ENCODE measurements at places on chromosomes 3 and 15.

GRCh38 chr15:79520654-79521053, 88.5 kb downstream of the MINAR1 start:
- no peak for DNase-seq

DNA sequence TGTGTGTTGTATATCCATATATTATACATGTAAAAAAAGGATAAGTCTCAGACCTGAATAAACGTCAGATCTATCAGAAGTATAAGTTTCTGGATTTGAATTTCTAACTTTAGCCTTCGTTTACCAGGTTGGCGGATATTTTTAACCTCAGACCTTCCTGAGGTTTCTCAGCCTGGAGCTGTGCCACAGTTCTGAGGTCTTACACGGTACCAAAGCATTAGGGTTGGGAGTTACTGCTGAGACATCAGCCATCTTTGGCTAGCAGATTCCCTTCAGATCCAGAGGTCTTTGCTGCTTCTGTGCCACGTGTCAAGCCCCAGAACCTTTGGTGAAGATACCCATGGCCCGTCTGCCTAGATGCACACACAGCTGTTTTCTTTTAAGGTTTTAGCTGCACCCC, 84.7 kb downstream of the PPP2R3A start:
- DNase-seq = no peak

DNA sequence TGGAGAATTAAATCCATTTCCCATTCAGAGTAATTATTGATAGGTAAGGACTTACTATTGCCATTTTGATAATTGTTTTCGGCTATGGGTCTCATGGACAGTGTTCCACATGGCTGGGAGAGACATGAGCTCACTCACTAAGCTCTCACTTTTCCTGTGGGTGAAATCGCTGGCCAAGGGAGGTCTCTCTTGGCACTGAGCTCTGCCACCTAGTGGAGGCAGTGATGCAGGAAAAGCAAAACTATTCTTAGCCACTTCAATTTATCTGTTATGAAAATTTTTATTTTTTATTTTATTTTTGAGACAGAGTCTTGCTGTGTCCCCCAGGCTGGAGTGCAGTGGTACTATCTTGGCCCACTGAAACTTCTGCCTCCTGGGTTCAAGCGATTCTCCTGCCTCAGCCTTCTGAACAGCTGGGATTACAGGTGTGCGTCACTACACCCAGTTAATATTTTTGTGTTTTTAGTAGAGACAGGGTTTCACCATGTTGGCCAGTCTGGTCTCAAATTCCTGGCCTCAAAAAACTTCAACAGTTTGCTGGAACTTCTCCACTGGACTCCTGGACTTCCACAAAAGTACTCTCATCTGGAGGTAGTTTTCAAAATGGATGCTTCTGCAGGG, 4.7 kb upstream of the RNF13 start:
- peak; percentile 75 for DNase-seq

GRCh38 chr15:39873978-39874377, 46.1 kb downstream of the GPR176 start:
- DNase-seq = no peak

- DNase-seq = no peak
These were observed 28.6 kb upstream of the SH3BP5 start for GRCh38 chr3:15360788-15361493.

GRCh38 chr15:91068436-91068835, 31.6 kb upstream of the SV2B start:
- no peak for DNase-seq
